ENCODE measurements at places on chromosomes 7 and 10.

- DNase-seq: no peak
These were observed 14.4 kb downstream of the SCIN start for GRCh38 chr7:12584930-12585329.

DNA sequence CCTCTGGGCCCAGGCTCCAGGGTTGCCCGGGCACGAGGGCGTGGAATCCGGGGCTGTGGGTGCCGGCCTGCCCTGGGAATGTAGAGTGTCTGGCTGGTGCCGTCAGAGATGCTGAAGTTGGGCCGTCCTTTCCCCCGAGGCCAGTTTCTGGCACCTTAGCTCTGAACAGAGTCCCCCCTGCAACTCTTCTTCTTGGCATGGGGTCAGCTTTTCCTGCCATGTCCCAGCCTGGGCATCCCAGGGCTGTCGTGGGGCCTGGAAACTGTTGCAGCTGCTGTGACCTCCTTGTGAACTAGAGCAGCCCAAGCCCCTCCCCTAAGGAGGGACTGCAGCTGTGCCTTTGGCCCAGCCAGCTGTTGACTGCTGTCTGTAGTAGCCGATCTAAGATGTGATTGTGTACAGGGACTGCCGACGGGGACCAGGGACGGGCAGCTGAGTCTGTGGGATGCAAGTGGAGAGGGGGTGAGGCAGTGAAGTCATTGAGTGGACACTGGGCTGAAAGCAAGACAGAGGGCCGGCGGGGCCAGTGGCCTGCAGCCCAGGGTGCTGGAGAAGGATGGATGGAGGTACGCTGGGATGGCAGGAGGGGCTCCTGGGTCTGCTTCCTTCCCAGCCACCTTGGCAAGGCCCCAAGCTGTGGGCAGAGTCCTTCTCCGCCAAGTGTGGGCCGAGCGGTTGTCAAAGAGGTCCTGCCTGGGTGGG is 35.8 kb downstream of the GBX1 start:
- DNase-seq: no peak

- no peak for DNase-seq
These were observed 107.5 kb upstream of the GPR26 start for GRCh38 chr10:123558651-123559050.

DNA sequence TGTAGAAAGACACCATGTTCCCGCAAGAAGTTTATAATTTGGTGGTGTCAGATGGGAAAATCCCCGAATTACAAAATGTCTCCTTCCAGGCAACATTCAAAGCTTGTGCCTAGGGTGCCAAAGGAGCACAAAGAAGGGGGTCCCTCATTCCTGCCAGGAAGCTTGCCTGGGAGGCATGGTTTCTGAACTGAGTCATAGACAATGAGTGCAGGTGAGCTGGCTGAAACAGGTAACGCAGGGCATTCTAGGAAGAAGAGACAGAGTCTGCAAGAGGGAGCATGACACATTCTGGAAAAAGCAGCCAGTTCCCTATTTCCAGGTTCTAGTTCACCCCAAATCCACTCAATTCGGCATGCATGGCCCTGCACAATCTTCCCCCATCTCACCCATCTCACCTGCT is 11.9 kb upstream of the CALU start:
- DNase-seq: no peak

- no peak for DNase-seq
These were observed 450.6 kb upstream of the AUTS2 start for GRCh38 chr7:69147631-69148030.

GRCh38 chr7:87058744-87059524 is 520 bp downstream of the ELAPOR2 start:
- peak; percentile 39 for DNase-seq

DNA sequence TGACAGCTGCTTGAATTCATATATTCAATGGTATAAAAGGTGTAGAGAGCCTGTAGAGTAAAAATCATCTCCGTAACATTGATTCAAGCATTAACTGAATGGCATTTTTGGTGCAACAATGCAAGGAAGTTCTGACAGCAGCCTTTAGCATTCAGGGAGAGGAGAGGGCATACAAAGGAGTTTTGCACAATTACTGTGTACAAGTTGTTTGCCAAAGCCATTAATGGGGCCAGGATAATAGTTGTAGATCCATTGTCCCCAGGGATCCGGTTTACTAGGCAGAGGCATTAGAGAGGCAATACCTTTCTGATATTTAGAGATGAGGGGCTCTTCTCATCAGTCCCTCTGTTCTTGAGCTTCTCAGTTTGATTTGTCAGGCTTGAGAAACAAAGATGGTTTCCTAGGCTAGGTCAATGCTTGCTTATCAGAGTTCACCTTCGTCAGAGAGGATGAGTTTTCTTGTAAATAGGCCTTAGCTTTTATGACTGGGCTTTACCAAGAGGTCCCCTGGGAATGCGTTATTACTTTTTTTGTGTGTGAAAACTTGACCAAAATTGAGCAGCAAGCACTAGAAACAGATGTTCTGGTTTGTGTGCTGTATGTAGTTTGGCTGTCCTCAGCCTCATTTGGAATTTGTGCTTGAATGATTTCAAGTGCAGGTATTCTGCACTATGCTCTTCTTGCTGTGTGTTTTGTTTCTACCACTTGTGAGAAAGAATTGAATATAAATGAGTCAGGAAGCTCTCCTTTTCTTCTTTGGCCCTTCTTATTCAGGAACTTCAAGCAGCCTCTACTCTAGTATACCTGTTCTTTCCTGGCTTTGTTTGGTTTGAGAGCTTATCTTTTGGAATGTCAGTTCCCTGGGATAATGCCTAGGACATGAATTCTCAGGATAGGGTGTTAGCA is 32.0 kb downstream of the SND1 start:
- DNase-seq: no peak

DNA sequence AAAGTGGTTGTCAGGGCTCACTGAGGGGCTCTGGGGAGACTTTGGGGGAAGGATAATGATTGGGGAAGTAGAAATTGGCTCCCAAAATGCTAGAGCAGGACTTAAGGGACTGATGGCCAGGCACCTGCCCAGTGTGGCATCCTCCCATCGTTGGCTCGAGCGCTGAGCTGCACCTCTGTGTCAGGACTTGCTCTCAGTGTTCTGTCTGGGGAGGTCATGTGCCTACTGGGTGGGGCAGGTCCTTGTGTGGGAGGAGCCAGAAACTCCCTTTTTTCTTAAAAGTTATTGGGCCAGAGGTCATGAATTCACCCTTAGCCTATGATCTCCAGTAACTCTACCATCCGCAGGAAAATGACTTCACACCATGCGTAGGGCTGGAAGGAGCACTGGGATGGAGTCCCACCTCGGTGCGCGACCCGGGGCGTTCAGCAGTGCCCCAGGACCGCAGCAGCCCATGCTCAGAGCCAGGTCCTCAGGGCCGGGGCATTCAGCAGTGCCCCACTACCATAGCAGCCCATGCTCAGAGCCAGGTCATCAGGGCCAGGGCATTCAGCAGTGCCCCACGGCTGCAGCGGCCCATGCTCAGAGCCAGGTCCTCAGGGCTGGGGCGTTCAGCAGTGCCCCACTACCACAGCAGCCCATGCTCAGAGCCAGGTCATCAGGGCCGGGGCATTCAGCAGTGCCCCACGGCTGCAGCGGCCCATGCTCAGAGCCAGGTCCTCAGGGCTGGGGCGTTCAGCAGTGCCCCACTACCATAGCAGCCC is 221.9 kb downstream of the EBF3 start:
- no peak for DNase-seq

GRCh38 chr7:49850921-49851613 is 77.6 kb downstream of the VWC2 start:
- no peak for DNase-seq

DNA sequence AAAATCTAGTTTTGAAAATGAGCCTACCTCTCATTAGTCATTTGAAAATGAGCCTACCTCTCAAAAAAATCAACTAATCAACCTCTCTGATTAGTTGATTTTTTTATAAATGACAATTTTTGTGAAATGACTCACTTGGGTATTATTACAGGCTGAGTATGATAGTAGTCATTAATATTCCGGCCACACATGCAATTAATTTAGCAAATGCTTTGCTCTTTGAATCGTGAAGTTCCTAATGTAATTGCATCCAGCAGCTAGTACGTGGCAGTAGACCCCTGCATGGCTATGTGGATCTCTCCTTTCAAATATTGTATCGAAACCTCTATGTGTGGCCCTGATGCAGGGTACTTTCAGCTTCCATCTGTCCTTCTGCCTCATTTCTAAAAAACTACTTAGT is 245.9 kb upstream of the PHYHIPL start:
- no peak for DNase-seq

- DNase-seq: no peak
These were observed 739.7 kb downstream of the AUTS2 start for GRCh38 chr7:70338015-70338414.

GRCh38 chr10:29973921-29974320 is 85.5 kb downstream of the JCAD start:
- DNase-seq: no peak

- DNase-seq: no peak
These were observed 188.9 kb downstream of the ADAM12 start for GRCh38 chr10:126199221-126199998.

- DNase-seq: no peak
These were observed 498.6 kb downstream of the GLRX3 start for GRCh38 chr10:130634816-130635215.

DNA sequence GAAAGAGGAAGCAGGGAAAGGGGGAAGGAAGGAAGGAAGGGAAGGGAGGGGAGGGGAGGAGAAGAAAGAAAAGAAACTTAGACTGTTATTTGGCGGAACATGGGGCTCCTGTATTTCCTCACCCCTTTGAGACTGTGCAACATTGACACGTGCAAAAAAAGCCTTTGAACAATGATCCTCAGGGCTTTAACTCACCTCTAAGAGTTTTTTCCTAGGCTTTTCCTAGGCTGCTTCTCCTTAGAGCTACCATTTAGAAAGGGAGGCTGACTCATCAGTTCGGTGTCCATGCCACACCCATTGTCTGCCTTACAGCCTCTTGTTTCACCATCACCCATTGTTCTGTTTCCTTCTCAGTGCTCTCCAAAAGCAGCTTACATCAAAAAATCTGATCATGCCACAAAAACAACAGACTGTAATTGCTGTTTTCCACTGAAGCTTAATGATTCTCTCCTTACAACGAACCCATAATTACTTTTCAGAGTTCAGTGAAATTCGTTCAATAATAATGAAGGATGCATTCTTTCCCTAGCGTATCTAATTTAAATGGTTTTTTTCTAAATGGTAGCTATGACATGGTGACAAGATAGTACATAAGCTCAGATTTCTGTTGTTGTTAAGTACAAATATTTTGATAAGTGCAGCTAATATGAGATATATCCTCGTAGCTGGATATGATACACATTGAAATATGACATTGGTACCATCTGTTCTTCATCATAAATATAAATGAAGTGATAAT is 90.8 kb downstream of the PRLHR start:
- DNase-seq: no peak

DNA sequence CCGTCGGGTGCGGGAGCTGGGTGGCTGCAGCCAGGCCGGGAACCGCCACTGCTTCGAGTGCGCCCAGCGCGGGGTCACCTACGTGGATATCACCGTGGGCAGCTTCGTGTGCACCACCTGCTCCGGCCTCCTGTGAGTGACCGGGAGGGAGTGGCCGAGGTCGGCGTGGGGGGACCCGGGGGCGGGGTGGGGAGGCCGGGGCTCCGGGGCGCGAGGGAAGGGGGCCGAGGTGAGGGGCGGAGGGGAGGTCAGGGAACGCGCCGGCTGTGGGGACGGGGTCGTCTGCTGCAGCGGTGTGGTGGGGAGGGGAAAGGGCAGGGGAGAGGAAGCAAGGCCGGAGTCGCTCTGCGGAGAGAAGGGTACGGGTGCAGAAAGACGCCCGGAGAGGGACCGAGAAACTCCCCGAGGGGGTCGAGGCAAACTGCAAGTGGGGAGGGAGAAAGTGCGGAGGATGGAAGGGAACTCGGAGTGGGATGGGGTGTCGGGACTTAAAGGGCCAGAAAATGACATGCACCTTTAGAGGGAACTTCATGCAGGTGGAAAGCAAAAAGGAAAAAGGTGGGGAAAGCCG is 518 bp downstream of the AGFG2 start:
- DNase-seq: no peak

GRCh38 chr10:97539523-97540200 is 32.9 kb upstream of the ANKRD2 start:
- DNase-seq: no peak

- peak; percentile 23 for DNase-seq
These were observed 179.5 kb upstream of the IMMP2L start for GRCh38 chr7:111741811-111742240.

- DNase-seq: no peak
These were observed 65.3 kb downstream of the ALOX5 start for GRCh38 chr10:45439365-45439764.

DNA sequence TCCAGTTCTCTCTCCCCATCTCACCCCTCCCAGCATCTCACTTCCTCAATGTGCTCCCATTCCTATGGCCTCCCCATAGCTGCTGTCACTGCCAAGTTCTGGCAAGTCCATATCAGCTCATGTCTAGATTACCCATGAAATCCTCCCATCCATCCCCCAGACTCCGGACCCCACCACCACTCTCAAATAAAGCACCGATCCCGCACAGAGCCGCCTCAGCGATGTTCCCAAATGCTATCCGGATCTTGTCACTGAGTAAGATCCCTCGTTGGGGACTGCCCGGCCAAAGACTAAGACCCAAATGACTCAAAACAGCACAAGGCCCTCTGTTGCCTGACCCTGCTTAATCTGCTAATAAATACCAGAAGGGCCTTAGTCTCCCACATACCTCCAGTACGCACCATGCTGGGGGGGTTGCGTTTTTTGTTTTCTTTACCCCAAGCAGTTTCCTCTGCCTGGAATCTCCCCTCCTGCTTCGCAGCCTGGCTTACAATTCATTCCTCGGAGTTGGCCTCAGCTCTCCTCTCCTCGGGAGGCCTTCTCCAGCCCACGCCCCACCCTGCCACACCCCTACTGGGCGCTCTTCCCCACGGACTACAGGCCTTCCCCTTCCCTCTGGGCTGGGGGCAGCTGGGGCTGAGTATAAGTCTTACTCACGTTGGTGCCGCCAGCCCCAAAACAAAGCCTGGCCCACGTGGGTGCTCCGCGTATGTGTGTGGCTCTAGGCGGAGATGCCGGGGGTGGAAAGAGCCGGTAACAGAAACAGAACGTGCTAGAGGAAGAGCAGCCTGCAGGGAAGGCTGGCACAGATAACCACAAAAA is 1.8 kb upstream of the DUSP5 start:
- peak; percentile 78 for DNase-seq

DNA sequence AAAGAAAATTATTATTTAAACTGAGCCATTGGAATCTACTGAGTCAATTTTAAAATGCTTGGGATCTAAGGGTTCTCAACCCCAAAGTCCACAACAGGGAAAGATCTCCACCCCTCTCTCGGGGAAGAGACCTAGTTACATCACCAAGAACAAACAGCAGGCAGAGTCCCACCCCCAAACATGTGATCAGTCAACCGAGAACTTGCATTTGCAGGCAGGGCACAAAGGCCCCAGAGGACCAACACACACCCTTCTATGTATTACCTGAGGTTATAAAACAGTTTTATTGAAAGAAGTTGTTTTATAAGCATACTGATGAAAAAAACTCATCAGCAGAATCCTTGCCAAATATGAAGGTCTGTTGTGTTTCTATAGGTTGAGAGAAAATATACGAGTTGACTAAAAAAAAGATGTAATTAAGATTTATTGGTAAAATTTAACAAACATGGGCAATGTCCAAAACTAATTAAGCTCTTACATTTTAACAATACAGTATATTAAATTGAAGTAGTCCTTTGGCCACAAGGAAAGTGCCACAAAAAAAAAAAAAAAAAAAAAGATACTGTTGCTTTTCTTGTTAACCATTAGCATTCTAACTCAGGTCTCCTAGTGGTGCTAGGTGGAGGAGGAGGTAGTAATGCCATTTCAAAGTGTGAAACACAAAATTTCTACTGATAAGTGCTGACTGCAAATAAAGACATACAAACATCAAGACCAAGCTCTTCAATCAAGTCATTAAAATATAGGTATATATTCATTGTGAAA is 975 bp upstream of the USP54 start:
- DNase-seq: no peak
